ENCODE measurements at places on chromosomes 4 and X.

- DNase-seq, result no peak
These were observed 45.9 kb downstream of the PDGFRA start for GRCh38 chr4:54274795-54275665.

DNA sequence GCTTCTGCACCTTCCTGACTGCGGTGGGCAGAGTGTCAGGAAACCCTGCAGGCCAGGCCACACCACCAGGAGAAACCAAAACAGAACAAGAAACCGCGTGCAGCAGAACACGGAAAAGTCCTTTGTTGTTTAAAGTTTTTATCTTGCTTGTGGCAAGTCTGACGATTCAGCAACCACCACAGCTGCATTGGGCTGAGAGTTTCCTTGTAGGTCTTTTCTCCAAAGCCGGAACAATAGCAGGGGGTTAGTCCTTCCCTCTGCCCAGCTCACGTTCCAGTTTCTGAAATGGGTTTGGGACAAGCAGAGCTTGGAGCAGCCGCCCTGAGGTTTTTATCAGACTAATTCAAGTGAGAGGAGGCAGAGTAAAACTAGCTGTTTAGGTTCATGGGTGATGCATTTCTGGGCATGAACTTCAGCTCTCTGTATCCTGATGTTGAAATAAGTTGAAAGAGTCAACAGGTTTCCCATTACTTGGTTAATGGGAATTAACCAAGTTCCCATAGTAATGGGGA, 216.9 kb downstream of the PTTG2 start:
- no peak for DNase-seq

DNA sequence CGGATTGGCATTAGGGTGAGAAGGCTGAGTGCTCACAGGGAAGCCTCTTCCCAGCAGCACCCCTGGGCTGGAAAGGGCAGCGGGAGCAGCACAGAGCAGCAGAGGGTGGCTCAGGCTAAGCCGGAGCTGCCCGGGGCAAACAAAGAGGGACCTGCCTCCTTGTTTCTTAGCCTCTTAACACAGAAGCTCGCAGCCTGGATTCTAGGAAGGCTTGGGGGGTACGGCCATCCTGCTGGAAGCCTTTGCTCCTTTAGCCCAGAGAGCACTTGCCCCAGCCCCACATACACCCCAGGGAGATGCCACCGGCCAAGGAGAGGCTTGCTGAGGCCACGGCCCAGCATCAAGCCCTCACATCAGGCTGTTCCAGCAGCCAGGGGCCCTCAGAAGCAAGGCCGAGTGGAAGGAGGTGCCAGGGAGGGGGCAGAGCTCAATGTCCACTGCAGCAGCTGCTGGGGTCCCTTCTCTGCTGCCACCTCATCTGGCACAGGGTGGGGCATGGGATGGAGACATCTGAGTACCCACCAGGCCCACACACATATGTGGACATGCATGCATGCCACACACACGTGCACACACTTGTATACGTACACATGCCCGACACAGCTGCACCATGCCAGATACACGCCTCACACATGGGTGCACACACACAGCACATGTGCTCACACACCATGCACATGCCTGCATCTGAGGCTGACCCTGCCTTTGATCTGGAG, 20.3 kb upstream of the SPON2 start:
- peak; percentile 51 for DNase-seq

DNA sequence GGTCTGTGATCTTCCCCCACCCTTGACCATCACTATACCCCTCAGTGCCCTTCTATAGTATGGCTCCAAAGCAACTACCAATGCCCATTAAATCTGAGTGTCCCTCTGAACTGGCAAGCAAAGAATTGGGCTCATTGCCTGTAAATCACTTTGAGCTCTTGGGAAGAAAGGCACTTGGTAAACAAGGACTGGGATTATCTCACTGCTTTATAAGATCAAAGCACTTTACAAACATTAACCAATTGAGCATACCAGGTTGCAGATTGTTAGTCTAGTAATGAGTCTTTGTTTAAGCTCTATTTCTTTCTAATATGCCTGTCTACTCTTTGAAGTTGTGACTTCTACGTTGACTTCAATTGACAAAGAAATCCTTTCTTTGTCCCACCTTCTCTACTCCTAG, 34.1 kb downstream of the AREG start:
- no peak for DNase-seq

DNA sequence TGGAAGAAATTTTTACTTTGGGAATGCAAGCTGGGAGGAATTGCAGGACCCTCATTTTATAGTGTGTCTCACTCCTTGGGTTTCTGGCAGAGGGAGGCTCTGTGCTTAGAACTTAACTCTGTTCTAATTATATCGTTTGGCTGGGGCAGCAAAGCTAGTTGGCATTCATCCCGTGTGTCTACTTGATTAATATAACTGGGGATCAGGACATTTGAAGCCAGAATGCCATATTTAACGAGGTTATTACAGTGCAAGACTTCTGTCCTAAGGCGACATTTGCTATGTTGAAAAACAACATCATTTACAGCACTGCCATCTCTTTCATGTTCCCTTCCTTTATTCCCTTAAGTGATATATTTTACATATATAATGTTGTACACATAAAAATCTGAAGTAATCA, 179.1 kb upstream of the TBC1D9 start:
- no peak for DNase-seq

DNA sequence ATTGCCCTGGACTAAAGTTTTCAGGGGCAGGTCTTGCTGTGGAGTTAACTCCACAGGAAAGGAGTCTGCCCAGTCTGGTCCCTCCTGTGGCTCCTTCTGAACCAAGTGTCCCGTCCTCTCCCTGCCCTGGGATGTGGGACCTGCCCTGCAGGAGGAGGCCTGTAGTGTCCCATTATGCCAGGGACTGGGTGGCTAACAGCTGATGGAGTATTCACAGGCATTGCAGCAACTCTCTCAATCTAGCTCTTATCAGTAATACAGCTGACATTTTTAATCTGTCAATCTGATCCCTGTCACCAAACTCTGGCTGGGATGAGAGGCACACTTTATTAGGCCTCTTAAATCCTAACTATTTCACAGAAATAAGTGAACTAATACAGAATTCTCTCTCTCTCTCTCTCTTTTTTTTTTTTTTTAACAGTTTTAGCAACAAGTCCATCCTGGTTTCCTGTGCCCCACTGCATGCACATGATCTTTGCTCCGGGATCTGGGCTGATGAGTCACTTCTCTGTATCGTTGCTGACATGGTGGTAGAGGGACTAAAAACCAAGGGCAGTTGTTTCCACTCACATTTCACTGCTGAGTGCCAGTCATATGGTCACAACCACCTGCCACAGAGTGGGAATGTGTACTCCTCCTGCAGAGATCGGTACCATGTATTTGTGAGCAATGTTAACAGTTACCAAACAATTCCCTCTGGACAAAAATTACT, 39.1 kb downstream of the HAND2 start:
- no peak for DNase-seq
